ENCODE measurements at places on chromosomes 5 and 9.

GRCh38 chr5:164048359-164048926, 543.0 kb downstream of the MAT2B start:
- DNase-seq: no peak

DNA sequence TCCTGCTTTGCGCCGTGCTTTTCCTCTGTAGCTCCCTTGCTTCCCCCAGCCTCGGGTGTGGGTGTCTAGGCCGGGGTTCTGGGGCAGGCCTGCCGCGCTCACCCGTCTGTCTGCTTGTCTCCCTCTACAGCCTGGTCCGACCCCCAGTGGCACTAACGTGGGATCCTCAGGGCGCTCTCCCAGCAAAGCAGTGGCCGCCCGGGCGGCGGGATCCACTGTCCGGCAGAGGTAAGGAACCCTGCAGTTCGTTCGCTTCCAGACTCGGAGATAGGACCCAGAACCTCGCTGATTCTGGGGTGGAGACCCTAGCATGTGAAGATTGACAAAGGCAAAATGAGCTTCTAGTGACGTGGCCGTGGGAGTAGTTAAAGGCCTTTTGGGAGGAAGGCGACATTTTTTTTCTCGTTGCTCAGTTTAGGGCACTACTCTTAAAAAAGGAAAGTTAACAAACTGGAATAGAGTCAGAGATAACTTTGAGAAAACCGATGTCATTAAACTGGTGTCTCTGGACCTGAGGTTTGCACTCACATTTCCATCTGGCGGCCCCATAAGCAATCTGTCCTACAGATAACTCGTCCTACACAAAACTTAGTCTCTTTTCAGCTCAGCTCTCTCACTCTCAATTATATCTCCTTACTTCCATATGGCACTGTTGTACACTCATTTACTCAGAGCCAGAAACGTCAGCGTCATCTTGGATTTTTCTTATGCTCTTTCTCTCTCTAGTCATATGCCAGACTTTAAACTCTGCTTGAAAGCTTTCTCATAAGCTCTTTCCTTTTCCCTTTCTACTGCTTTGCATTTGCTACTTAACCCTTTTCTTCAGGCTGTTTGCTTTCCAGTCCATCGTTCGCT, 561 bp downstream of the SEC61B start:
- no peak for DNase-seq

- DNase-seq: no peak
Measured at GRCh38 chr5:171893290-171893886, 107.8 kb downstream of the SMIM23 start.

DNA sequence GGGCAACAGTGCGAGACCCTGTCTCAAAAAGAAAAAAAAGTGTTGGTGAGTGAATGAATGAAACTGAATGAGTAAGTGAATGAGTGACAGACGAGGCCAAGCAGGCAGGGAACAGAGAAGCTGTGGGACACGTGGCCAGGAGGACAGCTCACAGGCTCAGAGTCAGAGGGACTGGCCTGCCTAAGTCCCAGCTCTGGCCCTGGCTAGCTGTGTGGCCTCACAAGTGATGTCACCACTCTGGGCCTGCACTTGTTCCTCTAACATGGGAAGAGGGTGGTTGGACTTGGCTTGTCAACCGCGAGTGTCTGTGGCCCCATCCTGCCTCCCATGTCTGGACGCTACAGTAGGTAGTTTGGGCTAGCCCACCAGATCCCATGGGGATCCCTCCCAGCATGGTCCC, 4.7 kb upstream of the PLPP7 start:
- no peak for DNase-seq

DNA sequence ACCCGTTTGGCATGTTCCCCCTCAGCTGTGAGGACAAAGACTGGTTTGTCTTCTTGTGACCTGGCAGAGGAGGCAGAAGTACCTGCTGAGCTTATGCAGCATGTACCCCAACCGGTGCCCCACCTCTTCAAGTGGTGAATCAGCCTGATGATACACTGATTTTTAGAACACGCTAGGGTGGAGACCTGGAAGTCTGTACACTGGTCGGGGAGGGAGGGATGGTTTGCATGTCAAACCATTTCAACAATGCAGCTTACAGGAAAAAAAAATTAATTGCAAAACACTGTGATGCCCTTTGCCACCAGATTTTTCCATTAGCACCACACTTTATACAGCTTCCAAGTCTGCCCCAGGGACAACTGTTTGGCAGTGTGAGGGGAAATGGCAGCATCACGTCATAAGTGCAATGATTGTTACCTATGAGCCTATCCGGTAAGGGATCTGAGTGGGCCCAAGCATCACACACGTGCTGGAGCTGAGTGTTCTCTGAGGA, 155.1 kb upstream of the DMRT1 start:
- DNase-seq: no peak

GRCh38 chr5:116068028-116068632, 16.7 kb upstream of the COMMD10 start:
- DNase-seq: no peak
